ENCODE measurements at places on chromosomes 6 and 20.

GRCh38 chr6:109009962-109010704 is 84.5 kb downstream of the SESN1 start:
- DNase-seq: no peak

DNA sequence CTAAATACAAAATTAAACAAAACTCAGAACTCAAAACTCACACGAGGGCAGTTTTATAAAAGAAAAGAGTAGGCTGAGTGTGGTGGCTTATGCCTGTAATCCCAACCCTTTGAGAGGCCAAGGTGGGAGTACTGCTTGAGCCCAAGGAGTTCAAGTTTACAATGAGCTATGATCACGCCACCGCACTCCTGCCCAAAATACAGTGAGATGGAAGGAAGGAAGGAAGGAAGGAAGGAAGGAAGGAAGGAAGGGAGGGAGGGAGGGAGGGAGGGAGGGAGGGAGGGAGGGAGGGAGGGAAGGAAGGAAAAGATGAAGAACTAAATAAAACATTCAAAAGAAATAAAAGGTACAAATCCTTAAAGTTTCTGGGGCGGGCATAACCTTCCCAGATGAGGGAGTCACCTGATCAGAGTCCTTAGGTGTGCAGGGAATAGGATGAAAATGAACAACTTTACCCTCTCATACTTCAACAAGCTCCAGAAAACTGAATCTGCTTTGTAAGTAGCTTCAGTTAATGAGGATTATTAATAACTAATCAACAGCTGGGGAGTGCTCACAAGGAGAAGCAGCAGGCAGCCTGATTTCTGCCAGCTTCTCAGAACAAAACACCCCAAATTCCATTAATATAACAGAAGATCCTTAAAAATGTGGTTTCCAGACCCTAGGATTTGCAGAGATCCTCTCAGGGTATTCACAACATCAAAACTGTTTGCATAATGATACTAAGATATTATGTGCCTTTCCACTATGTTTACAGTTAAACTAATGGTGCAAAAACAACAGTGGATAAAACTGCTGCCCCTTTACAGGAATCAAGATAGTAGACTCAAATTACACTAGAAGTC is 21.8 kb downstream of the LMBRD1 start:
- DNase-seq: no peak

DNA sequence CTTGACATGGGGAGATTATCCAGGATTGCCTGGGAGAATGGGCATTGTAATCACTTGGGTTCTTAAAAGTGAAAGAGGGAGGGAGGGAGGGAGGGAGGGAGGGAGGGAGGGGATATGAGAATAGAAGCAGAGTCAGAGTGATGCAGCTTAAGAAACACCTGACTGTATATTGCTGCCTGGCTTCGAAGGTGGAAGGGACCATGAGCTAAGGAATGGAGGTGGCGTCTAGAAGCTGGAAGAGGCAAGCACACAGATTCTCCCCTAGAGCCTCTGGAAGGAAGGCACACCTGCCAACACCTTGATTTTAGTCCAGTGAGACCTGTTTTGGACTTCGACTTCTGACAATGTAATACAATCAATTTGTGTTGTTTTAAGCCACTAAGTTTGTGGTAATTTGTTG is 78.4 kb downstream of the PRL start:
- no peak for DNase-seq

DNA sequence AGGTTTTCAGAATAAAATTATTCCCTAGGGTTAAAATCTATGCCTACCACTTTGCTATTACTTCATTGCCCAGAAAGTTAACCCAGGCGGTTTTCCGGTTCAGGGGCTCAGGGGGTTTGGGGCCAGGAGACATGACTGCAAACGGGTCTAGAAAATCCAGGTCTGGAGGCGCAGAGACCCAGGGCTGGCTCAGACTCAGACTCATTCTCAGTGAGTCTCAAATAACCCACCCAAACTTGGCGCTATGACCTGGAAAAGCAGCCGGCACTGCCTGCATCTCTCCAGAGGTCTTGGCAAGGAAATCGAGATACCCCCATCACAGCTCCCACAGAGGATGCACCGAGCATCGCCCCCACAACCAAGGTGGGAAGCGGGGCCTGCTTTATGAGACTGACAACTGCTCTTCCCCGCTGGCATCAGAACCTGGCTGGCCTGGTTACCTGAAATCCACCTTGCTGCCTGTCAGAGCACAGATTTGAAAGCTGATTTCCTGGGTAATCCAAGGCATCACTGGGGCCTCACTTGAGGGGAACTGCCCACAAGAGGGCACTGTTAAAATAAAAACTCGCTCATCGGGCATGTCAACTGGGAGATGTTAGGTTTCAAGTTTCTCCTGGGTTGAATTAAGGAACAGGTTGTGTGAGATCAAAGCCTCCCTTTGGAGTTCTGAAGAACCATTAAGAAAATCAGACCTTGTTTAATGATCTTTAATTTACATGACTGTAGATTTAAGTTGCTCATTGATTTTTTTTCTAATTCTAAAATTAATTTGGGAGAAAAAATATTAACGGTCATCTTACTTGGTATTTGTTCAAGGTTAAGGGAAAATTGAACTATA is 55.1 kb downstream of the KIF16B start:
- peak; percentile 3 for DNase-seq

GRCh38 chr6:92011681-92012245 is 1407.6 kb downstream of the EPHA7 start:
- no peak for DNase-seq

DNA sequence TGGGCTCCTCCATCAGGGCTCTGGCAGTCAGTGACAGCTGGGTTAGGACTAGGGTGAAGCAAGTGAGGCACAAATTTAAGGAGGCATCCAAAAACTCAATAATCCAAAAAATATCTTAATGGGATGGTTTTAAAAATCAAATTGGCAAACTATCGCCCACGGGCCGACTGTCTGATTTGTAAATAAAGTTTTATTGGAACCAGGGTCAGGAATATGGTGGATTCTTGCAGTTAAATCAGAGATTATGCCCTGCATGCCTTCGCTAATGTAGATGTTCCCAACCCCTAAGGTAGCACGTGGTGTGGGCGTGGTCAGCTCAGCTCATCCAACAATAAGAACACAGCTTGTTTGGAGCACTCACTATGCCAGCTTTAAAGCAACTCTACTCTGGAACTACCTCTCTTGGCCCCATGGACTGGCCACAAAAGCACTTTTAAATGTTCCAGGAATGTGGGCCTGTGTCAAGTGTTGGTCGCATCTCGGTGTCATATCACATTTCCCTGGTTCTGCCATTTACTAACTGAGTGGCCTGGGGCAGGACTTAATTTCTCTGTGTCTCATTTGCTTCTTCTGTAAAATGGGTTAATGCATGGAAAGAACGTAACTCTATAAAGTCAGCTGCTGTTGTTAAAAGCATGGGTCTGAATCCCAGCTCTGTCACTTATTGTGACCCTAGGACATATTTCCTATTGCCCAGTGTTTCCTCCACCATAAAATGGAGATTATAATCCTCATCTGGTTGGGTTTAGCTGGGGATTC is 7.0 kb downstream of the TP53RK start:
- no peak for DNase-seq

DNA sequence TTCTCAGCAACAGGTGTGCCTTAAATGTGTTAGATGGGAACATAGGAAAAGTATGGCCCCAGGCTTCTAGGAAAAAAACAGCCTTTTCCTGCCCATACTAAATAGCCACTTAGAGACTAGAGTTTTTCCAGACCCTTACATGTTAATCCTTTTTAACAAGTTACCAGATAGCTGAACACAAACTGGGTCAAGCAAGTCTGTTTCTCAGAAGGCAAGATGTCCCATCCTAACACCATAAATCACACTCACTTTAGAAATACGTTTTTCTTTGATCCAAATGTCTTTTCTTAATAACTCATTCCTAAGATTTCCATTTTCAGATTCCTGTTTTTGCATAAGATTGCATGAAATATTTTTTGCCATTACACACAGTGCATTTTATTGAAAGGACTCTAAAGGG is 241.3 kb downstream of the KCNQ5 start:
- no peak for DNase-seq

GRCh38 chr6:170279977-170280688 is 10.7 kb downstream of the DLL1 start:
- peak; percentile 59 for DNase-seq
